ENCODE measurements at places on chromosomes 3 and 15.

DNA sequence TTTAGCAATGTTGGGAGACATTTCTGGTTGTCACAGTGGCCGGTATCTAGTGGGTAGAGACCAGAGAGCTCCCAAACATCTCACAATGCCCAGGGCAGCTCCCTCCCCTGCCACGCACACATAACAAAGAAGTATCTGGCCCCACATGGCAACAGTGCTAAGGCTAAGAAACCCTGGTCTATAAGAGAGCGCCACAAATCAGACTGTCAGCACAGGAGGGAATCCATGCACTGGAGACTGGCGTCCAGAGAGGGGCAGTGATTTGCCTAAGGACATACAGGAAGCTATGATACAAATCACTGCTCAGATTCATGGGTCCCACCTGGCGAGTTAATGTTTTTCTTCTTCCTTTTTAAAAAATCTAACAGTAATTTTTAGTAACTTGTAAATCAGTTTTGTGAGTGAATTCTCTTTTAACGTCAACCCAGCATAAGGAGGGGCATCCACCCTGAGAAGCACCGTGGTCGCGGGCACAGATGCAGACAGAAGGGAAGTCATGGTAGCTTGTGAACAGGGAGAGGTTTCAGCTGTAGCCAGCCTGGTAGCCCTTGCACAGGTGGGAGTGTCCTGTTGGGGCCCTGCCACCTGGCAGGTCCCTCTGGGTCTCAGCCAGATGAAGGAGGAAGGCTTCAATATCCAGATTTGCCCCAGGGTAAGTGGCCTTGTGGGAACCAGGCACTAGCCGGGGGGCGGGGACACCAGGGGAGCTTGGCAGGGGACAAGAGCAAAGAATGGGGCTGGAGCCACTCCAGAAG lies 8.7 kb downstream of the ISG20 start:
- DNase-seq: no peak

DNA sequence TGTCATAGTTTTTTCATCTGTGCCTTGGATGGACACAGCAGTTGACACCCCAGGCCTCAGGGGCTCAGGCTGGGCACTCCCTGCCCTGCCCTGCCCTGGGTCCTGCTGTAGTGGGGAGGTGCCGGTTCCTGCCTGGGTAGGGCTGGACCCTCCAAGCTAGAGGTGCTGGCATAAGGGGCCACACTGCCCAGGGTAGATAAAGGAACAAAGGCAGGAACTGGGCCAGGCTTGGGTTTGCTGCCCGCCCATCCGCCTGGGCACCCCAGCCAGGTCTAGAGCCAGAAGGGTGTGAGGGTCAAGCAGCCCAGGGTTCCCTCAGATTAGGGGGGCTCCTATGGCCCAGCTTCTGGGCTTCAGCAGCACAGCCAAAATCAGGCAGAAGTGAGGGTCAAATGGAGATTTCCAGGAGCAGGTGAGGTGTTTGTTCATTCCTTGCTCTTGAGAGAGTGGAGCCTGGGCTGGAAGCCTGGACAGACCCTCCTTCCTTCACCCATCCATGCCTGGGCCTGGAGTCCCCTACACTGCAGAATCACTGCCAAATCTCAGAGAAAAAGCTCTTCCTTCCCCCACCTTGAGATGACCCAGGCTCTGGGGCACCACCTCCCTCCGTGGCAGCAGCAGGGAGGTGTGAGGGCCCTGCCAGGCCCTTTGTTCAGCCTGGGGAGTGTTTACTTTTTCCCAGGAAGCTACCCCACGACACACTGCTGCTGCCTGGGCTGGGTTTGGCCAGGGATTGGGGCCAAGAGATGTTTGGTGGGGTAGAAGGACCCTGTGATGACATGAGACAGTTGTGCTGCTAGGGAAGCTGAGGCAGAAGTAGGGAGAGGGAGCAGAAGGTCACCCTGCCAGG lies 7.1 kb downstream of the SEMA3F start:
- DNase-seq: no peak

DNA sequence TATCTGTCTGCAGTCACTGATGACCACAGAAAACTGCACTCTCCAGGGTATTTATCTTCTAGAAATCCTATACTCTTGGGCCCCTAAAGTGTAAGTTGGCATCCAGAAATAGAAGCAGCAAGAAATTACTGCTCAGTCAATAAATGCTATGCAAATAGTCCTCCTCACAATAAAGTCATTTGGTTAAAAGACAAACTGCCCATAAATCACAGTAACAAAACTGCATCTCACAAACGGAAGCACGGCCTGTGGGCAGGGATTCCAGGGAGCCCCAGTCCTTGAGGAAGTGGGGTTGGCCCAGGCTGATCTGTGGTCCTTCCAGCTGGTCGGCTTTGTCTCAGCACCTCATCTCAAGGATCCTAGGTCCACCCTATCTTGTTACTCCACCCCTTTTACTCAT lies 29.7 kb upstream of the SPATA12 start:
- DNase-seq: no peak

- DNase-seq: no peak
Observed at GRCh38 chr3:177620073-177620472, 422.8 kb upstream of the TBL1XR1 start.

DNA sequence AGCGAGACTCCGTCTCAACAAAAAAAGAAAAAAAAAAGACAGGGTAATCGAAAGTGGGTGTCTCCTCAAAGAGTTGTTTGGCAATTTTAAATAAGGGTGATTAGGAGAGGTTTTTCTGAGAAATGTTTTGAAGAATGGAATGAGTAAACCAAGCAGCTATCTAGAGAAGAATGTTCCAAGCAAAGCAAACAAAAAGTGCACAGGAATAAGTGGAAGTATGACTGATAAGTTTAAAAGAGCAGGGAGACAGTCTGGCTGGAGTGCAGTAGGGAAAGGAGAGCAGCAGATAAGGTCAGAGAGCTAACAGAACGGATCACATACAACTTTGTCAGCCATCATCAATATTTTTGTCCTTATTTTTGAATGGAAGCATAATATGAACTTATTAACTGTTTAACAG lies 853.5 kb downstream of the TUSC7 start:
- no peak for DNase-seq

- DNase-seq: no peak
Observed at GRCh38 chr3:43796041-43796596, 105.4 kb downstream of the ABHD5 start.

GRCh38 chr3:33122991-33123390 lies 9.2 kb downstream of the CRTAP start:
- DNase-seq: no peak

DNA sequence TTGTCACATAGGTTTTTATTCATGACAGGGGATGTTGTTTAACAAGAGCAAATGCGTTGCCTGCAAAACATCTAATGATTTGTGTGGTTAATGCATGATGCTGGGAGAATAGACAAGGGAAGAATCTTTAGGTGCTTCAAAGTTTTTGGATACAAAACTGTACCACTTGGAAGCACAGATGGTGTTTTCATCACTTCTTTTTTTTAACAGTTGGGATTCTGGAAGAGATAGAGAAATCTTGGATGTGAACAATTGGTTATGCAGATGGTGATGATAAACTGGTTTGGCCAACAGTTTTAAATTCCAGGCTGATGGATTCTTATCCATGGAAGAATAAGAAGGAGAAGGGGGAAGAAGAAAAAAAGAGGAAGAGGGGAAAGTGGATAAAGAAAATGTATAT lies 379.4 kb downstream of the KCNH8 start:
- no peak for DNase-seq

DNA sequence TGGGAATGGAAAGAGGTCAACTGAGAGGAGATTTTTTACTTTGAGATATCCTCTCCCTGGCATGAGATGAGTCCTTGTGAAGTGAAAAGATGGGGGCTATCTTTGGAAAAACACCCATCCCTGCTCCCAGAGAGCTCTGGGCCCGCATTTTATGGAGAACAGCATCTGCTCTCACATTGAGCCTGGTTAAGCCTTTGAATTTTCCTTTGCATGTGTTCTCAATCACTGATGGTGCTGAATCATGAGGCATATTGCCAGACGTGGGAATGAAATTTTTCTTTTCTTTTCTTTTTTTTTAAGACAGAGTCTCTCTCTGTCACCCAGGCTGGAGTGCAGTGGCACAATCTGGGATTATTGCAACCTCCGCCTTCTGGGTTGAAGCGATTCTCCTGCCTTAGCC lies 24.4 kb downstream of the TMEM45A start:
- peak; percentile 73 for DNase-seq

All from fibroblast of gingiva (primary cell).